ENCODE measurements at places on chromosomes 1 and 21. TPM values are rescaled to one million over a fixed set of nuclear protein-coding genes. Genes with fewer than 3 reads are reported as not detected.

SPATA17 gene
- not detected for total RNA-seq

OR2L3 gene
- not detected for total RNA-seq

GBP6 gene
- not detected for total RNA-seq

NEXN gene
- 0.73 TPM for total RNA-seq

LENEP gene
- total RNA-seq: 1.8 TPM

RPRD2 gene
- 28.6 TPM for total RNA-seq

SETSIP gene
- total RNA-seq: not detected

C1orf198 gene
- total RNA-seq: 3.5 TPM

RNF207 gene
- total RNA-seq: 3.3 TPM

VANGL2 gene
- total RNA-seq: 5.5 TPM

DNA sequence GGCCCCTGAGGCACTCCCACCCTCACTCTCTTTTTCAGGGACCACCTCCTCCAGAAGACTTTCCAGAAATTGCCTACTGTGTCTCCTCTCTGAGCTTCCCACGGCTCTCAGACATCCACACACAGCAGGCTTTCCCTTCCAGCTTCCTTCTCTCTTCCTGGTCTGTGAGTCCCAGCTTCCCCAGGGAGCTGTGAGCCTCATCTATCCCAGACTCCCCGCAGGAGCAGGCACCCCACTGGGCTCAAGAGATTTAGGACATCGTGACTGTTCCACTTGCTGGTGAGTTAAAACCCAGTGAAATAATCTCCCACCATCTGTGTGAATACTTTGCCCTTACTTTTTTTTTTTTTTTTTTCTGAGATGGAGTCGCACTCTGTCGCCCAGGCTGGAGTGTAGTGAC lies 22.0 kb upstream of the PRELP start:
- peaks cover 19% of the 10 kb centered on the region for H3K4me1 ChIP-seq
- peaks cover 12% of the 10 kb centered on the region for H3K27me3 ChIP-seq
- H3K36me3 ChIP-seq: no peaks in the 10 kb centered on the region
- H3K4me3 ChIP-seq: no peak overlapping the region

GRCh38 chr1:19744335-19744743 lies 55.4 kb downstream of the TMCO4 start:
- no peaks in the 10 kb centered on the region for H3K27me3 ChIP-seq
- no peak for DNase-seq
- H3K4me1 ChIP-seq: no peaks in the 10 kb centered on the region
- H3K4me3 ChIP-seq: no peak overlapping the region

- no peak for DNase-seq
- H3K36me3 ChIP-seq: no peaks in the 10 kb centered on the region
- H3K27ac ChIP-seq: no peak overlapping the region
- peaks cover 4% of the 10 kb centered on the region for H3K27me3 ChIP-seq
Measured at GRCh38 chr1:178371235-178371634, 125.5 kb downstream of the CLEC20A start.

- no peak for DNase-seq
- no peak overlapping the region for H3K27ac ChIP-seq
- no peaks in the 10 kb centered on the region for H3K36me3 ChIP-seq
- H3K4me1 ChIP-seq: peaks cover 4% of the 10 kb centered on the region
- H3K27me3 ChIP-seq: no peaks in the 10 kb centered on the region
Measured at GRCh38 chr1:153696741-153697140, 18.3 kb downstream of the NPR1 start.

GRCh38 chr1:58568271-58568860 lies 8.7 kb downstream of the TACSTD2 start:
- peaks cover 2% of the 10 kb centered on the region for H3K4me1 ChIP-seq
- peaks cover 43% of the 10 kb centered on the region for H3K27me3 ChIP-seq
- H3K4me3 ChIP-seq: no peak overlapping the region
- H3K27ac ChIP-seq: no peak overlapping the region
- no peaks in the 10 kb centered on the region for H3K36me3 ChIP-seq

GRCh38 chr1:212646588-212646987 lies 38.0 kb downstream of the ATF3 start:
- no peak overlapping the region for H3K27ac ChIP-seq
- DNase-seq: no peak
- H3K27me3 ChIP-seq: peaks cover 3% of the 10 kb centered on the region
- H3K36me3 ChIP-seq: no peaks in the 10 kb centered on the region

DNA sequence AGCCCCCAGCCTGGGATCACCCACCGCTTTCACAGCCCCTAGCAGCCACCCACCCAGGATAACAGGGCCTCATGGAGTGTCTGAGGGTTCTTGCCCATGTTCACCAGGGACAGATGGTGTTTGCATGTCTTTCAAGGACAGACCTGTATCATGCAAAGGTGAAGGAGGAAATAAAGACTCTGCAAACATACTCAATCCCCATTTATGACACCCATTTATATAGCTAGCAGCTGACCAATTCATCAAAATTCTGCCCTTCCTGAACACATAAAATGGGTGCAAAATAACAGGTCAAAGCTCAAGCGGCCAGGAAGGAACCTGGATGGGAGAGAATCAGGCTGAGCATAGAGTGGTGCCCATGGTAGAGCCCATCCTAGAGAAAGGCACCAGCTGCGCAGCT lies 32.8 kb upstream of the LYPD8 start:
- DNase-seq: no peak
- no peak overlapping the region for H3K4me3 ChIP-seq
- no peaks in the 10 kb centered on the region for H3K36me3 ChIP-seq
- H3K4me1 ChIP-seq: peaks cover 61% of the 10 kb centered on the region

GRCh38 chr1:52263153-52263910 lies 102.7 kb downstream of the CC2D1B start:
- no peak overlapping the region for H3K27ac ChIP-seq
- H3K4me1 ChIP-seq: no peaks in the 10 kb centered on the region
- peaks cover 32% of the 10 kb centered on the region for H3K27me3 ChIP-seq
- H3K4me3 ChIP-seq: no peak overlapping the region

- H3K27ac ChIP-seq: no peak overlapping the region
- H3K36me3 ChIP-seq: peaks cover 3% of the 10 kb centered on the region
- H3K4me1 ChIP-seq: peaks cover 18% of the 10 kb centered on the region
- H3K27me3 ChIP-seq: no peaks in the 10 kb centered on the region
- no peak for DNase-seq
Measured at GRCh38 chr1:11929849-11930248, 3.6 kb upstream of the KIAA2013 start.

GRCh38 chr1:115771094-115771846 lies 2.8 kb upstream of the CASQ2 start:
- no peak for DNase-seq
- no peak overlapping the region for H3K4me3 ChIP-seq

DNA sequence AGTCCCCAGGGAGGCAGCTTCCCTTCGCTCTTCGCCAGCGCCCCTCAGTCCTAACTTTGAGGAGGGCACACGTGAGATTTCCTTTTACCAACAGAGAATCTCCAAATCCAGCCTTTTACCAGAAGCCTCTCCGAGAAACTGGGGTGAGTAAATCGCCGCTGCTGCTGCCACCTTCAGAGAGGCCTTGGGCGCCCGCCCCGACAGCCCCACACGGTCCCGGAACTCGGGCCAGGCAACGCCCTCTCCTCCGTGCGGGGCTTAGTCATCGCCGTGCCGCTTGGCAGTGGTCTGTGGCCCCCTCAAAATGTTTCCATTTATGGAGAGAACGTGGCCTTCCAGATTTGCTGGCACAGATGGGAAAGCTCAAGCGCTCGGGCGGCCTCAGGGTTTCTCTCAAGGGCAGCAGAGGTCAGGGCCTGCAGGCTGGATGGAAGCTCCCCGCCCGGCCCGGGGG lies 41.4 kb upstream of the COL6A2 start:
- peaks cover 16% of the 10 kb centered on the region for H3K27me3 ChIP-seq
- H3K27ac ChIP-seq: no peak overlapping the region

- H3K4me1 ChIP-seq: peaks cover 16% of the 10 kb centered on the region
- peaks cover 3% of the 10 kb centered on the region for H3K36me3 ChIP-seq
- H3K27me3 ChIP-seq: peaks cover 22% of the 10 kb centered on the region
- H3K27ac ChIP-seq: no peak overlapping the region
Measured at GRCh38 chr1:43930949-43931275, 2.7 kb upstream of the ARTN start.

DNA sequence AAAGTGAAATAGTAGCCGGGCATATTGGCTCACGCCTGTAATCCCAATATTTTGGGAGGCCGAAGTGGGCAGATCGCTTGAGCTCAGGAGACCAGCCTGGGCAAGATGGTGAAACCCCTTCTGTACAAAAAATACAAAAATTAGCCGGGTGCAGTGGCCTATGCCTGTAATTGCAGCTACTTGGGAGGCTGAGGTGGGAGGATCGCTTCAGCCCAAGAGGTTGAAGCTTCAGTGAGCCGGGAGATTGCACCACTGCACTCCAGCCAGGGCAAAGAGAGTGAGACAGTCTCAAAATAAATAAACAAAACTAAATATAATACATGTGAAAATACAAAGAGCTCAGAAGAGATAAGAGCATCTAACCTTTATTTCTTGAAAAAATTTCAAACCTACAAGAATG lies 2.3 kb upstream of the MSTO1 start:
- no peaks in the 10 kb centered on the region for H3K27me3 ChIP-seq
- H3K36me3 ChIP-seq: peaks cover 12% of the 10 kb centered on the region
- peaks cover 7% of the 10 kb centered on the region for H3K4me1 ChIP-seq
- DNase-seq: no peak
- H3K27ac ChIP-seq: no peak overlapping the region

- peak overlapping the region; percentile 49 for H3K4me3 ChIP-seq
- no peaks in the 10 kb centered on the region for H3K36me3 ChIP-seq
- DNase-seq: peak; percentile 22
- H3K27me3 ChIP-seq: no peaks in the 10 kb centered on the region
Measured at GRCh38 chr1:89724369-89725010, 91.6 kb downstream of the LRRC8C start.

GRCh38 chr21:34143685-34144182 lies 70.4 kb downstream of the MRPS6 start:
- H3K4me1 ChIP-seq: peaks cover 5% of the 10 kb centered on the region
- H3K27ac ChIP-seq: no peak overlapping the region
- no peak overlapping the region for H3K4me3 ChIP-seq
- no peaks in the 10 kb centered on the region for H3K27me3 ChIP-seq

- H3K27ac ChIP-seq: no peak overlapping the region
- no peaks in the 10 kb centered on the region for H3K27me3 ChIP-seq
- H3K4me3 ChIP-seq: no peak overlapping the region
- no peaks in the 10 kb centered on the region for H3K4me1 ChIP-seq
- DNase-seq: no peak
- H3K36me3 ChIP-seq: no peaks in the 10 kb centered on the region
Measured at GRCh38 chr1:194442901-194443575, 1256.6 kb upstream of the B3GALT2 start.

DNA sequence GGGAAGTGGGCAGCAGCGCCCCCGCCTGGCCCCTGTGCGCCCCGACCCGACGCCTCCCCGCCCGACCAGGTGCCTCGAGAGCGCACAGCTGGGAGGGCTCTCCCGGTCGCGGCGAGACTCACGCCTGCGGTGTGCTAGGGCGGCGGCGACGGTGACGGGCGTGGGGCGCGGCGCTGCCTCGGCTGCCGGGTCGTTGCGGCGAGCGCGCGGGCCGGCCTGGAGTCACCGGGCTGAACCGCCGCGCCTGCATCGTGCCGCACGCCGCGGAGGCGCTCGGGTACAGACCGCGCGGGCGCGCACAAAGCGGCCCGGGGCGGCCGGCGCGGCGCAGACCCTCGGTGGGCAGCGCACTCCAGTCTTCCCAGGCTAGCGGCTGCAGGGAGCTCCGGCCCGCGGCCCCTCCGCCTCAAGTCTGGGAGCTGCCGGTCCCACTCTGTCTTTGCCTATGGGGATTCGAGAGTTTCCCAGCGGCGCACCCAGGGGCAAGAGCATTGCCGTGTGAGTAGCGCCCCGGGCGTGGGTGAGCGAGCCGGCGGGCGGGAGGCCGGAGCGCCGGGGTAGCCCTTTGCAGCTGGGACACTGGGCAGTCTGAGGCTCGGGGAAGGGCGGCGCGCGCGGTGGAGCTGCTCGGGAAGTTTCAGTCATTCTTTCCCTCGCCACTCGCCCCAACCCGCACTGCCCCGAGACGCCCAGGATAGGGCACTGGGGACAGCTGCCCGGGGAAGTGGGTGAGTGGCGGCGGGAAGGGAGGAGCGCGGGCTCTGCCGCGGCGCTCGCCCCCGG lies at the start of gene SLC35F3:
Gene SLC35F3, plus strand, starts transcription at position 44 of the 783 bp plus-strand sequence.
- no peaks in the 10 kb centered on the region for H3K4me1 ChIP-seq
- H3K4me3 ChIP-seq: no peak within 1 kb of the TSS
- no peak for DNase-seq
- H3K27me3 ChIP-seq: peaks cover 44% of the 10 kb centered on the region
- no peaks in the 10 kb centered on the region for H3K36me3 ChIP-seq

- H3K4me1 ChIP-seq: no peaks in the 10 kb centered on the region
- DNase-seq: no peak
- no peak overlapping the region for H3K4me3 ChIP-seq
- H3K27ac ChIP-seq: no peak overlapping the region
- peaks cover 2% of the 10 kb centered on the region for H3K27me3 ChIP-seq
Measured at GRCh38 chr1:49048188-49048587, 271.5 kb upstream of the BEND5 start.

DNA sequence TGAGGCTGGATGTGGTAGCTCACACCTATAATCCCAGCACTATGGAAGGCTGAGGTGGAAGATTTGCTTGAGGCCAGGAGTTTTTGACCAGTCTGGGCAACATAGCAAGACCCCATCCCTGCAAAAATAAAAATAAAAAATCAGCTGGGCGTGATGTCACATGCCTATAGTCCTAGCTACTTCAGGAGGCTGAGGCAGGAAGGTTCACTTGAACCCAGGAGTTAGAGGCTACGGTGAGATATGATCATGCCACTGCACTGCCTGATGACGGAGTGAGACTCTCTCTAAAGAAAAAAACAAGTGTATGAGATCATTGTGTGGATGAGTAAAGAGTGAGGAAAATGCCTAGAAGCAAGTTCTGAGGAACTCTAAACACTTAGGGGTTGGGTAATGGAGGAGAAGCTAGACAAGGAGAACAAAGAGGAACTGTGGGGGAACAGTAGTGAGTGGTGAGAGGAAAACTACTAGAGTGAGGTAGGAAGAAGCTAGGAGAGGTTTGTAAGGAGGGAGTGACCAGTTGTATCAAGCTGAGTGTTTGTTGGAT lies 17.0 kb downstream of the CLIC4 start:
- H3K4me3 ChIP-seq: no peak overlapping the region
- H3K27ac ChIP-seq: no peak overlapping the region
- H3K36me3 ChIP-seq: peaks cover 13% of the 10 kb centered on the region
- DNase-seq: no peak

DNA sequence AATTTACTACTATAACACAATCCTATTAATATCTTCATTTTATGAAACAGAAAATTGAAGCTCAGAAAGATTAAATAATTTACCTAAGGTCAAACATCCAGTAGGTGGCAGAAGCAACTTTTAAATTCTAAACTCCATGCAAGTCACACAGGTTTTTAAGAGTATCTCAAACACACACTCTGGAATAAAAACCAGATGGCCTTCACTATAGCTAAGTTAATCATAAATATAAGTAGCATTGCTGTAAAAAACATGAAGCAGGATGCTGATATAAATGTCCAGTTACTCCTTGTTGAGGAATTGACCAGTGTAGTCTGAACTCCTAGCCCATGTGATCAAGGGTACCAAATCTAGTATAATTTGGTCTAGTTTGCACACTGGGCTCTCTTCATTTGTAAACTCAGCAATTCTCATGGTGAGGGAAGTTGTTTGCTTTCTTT lies 9.4 kb upstream of the FMO3 start:
- H3K4me1 ChIP-seq: no peaks in the 10 kb centered on the region
- no peak overlapping the region for H3K27ac ChIP-seq
- DNase-seq: no peak
- no peaks in the 10 kb centered on the region for H3K27me3 ChIP-seq
- H3K36me3 ChIP-seq: no peaks in the 10 kb centered on the region

- H3K27ac ChIP-seq: no peak overlapping the region
- no peak overlapping the region for H3K4me3 ChIP-seq
- H3K27me3 ChIP-seq: no peaks in the 10 kb centered on the region
- H3K4me1 ChIP-seq: no peaks in the 10 kb centered on the region
- no peaks in the 10 kb centered on the region for H3K36me3 ChIP-seq
Measured at GRCh38 chr1:247089616-247090375, 11.2 kb upstream of the ZNF670 start.
